Stimulated activated CD4-positive, alpha-beta T cell treated with anti-CD3 and anti-CD28 coated beads, Interleukin-1b, Interleukin-23, amount 100 ng/mL, for 48 hours (primary cell): ENCODE measurements at places on chromosomes 3 and 15.

GRCh38 chr15:84671211-84671610 lies 13.2 kb upstream of the NMB start:
- DNase-seq: no peak

- peak; percentile 39 for DNase-seq
These were observed 11.3 kb upstream of the SOX2 start for GRCh38 chr3:181700168-181701087.

- DNase-seq: no peak
These were observed 59.8 kb downstream of the TP53BP1 start for GRCh38 chr15:43433165-43433564.

GRCh38 chr15:97728791-97729190 lies 231.7 kb upstream of the ARRDC4 start:
- DNase-seq: no peak

DNA sequence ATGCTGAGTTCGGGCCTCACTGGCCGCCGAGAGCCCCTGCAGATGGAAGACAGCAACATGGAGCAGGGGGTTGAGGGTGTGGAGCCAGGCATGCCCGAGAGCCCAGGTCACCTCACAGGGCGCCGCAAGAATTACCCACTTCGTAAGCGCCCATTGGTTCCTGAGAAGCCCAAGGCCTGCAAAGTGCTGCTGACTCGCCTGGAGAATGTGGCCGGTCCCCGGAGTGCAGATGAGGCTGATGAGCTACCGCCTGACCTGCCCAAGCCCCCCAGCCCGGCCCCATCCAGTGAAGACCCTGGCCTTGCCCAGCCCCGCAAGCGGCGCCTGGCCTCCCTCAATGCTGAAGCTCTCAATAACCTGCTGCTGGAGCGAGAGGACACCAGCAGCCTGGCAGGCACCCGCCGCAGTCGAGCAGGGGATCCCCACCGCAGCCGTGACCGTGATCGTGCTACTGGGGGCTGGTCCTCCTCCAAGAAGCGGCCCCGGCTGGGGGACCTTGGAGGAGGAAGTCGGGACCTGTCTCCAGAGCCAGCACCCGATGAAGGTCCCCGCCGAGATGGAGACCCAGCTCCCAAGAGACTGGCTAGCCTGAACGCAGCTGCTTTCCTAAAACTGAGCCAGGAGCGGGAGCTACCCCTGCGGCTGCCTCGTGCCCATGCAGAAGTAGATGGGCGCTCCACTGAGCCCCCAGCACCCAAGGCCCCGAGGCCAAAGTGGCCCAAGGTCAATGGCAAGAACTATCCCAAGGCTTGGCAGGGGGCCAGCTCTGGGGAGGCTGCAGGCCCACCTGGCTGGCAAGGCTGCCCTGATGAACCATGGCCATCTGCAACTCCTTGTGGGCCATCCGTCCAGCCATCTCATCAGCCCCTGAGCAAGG lies 12.1 kb upstream of the CHST14 start:
- no peak for DNase-seq

DNA sequence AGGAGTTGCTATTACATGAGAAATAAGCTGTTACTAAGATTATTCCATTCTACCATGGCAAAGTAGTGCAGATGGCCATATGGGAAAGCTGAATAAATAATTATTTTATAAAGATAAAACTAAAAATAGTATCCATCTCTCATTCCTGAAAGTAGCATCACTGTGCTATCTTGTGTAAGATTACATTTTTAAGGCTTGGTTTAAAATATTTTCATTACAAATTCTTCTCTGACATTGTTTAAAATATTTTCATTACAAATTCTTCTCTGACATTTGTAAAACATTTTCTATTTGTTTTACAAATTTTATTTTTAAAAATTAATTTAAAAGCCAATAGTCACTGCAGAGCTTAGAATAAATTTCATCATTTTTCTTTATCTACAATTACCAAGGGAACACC lies 665.5 kb upstream of the NAALADL2 start:
- DNase-seq: no peak

DNA sequence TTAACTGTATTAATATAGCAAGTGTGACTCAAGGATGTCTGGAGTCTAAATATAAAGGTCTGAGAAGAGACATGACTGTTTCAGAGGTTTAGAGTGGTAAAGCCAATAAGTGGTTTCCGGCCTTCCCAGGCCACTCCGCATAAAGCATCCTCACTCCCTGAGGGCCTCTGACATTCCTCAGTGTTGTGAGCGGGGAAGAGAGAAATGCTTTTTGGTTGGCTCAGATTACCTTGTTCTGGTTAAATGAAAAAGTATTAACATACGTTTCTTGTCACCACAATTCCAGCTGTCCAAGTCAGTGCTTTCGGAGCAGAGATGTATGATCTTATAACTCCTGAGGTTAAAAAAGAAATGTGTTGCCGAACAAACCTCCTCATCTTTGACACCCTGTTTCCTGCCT lies 103.8 kb downstream of the RBMS3 start:
- no peak for DNase-seq

- peak; percentile 13 for DNase-seq
These were observed 65.6 kb upstream of the CTXND1 start for GRCh38 chr15:80317389-80318182.

DNA sequence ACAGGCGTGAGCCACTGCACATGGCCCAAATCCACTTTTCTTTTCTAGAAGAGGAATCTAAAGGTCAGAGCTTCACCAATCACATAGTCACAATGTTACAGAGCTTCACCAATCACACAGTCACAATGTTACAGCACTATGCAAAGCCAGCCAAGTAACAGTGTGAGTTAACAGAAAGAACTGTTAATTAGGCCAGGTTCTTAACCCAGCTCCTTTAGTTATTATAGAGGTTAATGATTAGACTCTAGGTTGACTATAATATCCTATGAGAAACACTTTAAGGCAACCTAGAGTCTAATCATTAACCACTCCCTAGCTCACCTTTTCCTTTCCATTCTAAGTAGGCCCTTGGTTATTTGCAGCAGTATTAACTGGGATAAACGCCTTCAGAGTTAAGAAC lies 54.0 kb downstream of the TASOR start:
- no peak for DNase-seq

- peak; percentile 17 for DNase-seq
These were observed 56.5 kb downstream of the DCLK3 start for GRCh38 chr3:36707623-36708409.

DNA sequence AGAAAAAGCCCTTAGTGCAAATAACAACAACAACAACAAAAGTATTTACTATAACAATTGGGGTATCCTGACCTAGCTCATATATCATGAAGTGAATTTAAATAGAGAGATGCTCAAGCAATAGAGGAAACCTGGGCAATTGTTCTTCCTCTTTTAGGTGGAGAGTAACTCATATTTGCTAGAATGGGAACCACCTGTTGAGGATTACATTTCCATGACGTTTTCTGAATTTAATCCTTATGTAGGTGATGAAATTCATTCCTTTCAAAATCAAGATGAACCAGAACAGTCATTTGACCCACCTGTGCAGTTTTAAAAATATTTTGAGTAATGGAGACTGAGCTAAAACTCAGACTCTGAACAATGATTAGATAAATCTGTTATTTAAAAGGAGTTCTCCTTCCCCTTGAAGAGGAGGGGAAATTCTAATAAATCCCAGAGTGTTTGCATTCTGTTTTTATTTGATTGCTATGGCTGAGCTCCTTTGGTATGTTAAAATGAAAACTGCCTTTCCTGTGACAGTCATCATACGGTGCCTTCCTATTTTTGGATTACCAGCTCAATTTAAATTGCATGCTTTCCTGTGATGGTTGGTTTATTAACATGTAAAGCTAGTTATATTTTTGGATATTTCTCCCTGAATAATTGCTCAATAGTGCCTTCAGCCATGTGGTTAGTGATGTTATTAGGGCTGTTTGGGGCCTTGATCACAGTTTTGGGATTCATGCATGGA lies 24.3 kb downstream of the VPS8 start:
- no peak for DNase-seq

DNA sequence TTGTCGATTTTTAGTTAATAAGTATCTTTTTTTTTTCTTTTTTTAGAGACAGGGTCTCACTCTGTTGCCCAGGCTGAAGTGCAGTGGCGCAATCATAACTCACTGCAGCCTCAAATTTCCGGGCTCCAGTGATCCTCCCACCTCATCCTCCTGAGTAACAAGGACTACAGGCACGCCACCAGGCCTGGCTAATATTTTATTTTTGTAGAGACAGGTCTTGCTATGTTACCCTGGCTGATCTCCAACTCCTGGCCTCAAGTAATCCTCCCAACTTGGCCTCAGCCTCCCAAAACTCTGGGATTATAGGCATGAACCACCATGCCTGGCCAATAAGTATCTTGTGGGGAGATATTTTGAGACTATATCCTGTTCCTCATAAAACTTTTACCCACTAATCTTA lies 29.4 kb upstream of the ARID3B start:
- DNase-seq: no peak

DNA sequence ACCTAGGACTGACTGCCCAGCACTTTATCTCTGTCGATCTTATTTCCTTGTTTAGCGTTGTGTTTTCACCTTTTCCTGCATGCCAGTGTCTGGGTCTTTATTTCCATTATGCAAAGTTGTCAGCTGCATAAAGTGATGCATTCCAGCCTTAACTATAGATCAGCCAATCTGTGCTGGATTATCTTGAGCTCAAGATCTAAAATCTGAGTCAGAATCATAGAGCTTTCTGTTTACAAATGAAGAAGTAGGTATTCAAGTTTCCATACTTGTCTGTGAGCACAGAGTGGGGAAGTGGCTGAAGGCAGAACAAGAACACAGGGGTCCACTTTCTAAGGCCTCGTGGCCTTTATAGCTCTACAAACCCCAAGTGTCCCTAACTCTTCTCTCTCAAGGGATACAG lies 82.4 kb upstream of the PLCL2 start:
- DNase-seq: no peak

DNA sequence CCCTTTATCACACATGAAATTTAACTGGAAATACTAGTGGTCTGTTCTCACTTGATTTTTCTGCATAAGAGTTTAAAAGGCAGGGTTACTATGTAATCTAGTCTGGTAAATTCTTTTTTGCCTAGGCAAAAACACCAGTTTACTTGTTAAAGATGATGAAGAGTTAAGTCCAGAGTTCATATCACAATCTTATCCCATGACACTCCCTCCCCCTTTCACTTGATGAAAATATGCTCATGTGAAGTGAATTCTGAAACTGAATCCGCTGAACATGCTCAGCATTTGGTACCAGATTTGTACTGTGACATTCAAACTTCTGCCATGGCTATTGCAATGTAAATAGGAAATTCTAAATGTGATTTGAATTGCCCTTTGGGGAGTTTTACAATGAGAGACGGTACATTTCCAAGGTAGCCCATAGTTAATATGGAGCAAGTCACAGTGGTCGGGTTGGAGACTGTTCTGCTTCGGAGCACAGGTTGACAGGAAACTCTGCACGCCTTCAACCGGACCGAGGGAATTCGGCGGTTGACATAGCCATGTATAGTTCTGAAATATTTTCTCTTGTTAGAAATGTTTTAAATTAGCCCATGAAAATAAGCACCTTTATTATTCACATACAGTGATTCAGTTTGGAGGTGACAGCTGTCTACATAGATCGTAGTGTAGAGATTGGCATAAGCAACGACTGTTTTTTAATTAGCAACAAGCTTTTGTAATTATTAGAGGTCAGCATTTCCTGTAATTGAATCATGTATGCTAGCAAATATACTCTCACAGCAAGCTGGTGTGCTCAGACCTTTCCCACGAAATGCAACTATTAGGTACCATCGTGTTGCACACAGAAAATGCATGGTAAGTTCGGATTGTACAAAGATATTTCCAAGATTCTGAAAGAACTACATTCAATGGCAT lies 768.6 kb upstream of the GOLIM4 start:
- no peak for DNase-seq

GRCh38 chr3:78087134-78087533 lies 1047.2 kb downstream of the ROBO2 start:
- DNase-seq: no peak

DNA sequence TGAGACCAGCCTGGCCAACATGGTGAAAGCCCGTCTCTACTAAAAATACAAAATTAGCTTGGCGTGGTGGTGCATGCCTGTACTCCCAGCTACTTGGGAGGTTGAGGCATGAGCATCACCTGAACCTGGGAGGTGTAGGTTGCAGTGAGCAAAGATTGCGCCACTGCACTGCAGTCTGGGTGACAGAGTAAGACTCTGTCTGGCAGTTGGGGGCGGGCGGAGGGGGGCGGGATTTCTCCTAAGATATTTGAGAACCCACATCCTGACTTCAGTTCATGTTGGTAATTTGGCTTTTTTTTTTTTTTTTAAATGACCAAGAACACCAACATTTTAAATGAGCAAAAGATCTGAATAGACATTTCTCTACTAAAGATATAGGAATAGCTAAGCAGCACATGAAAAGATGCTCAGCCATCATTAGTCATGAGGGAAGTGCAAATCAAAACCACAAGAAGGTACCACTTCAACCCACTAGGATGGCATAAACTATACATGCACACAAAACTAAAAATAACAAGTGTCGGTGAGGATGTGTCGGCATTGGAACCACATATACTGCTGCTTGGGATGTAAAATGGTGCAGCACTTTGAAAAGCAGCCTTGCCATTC lies 75.6 kb upstream of the LMOD3 start:
- peak; percentile 72 for DNase-seq

- DNase-seq: no peak
These were observed 115.9 kb downstream of the VPS8 start for GRCh38 chr3:184927796-184928315.

DNA sequence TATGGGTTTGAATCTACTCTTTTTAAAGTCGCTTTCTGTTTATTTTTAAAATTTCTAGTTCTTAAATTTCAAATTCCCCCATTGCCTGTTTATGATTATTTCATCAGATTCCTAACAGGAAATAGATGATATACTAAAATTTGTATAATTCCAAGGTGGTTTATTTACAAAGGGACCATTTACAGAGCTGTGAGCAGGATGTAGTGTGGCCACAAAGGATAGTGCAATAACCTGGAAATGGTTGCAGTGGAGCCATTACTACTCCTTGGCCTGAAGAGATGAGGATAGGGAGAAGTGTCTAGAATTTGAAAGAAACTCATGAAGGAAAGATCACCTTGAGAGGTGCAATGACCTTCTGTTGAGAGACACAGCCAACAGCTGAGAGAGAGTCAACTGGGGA lies 58.5 kb upstream of the AP4E1 start:
- no peak for DNase-seq

DNA sequence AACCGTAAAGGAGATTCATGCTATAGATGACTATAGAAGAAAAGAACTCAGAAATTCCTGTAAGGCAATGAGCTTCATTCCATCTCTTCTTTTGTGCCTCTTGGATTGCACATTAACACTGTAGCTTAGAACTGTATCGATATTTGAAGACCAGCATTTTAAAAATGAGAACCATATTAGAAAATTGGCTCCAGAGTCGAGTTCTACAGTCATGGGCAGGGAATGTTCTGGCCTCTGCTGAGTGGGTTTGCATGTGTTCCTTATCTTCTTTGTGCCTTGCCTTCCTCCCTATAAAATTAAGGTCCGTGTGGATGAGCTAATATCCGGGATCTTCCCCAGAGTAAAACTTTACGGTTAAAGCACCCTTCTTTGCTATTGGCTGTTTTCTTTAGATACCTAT lies 77.4 kb upstream of the PLCL2 start:
- DNase-seq: no peak
